Activated CD4-positive, alpha-beta memory T cell treated with anti-CD3 and anti-CD28 coated beads for 36 hours (primary cell): ENCODE measurements at places on chromosomes 11 and 22. TPM values are rescaled to one million over a fixed set of nuclear protein-coding genes. Genes with fewer than 3 reads are reported as not detected.

GRCh38 chr11:22702031-22702430, 35.6 kb downstream of the GAS2 start:
- no peaks in the 10 kb centered on the region for H3K36me3 ChIP-seq
- H3K4me1 ChIP-seq, result peaks cover 9% of the 10 kb centered on the region
- H3K4me3 ChIP-seq, result no peak overlapping the region

- no peak for DNase-seq
- H3K27me3 ChIP-seq, result peaks cover 2% of the 10 kb centered on the region
- H3K27ac ChIP-seq, result no peak overlapping the region
- H3K4me3 ChIP-seq, result no peak overlapping the region
These were observed 110.1 kb upstream of the TTC12 start for GRCh38 chr11:113204280-113204679.

- no peak for DNase-seq
- peaks cover 2% of the 10 kb centered on the region for H3K27me3 ChIP-seq
- H3K4me3 ChIP-seq, result no peak overlapping the region
- H3K4me1 ChIP-seq, result peaks cover 15% of the 10 kb centered on the region
- no peaks in the 10 kb centered on the region for H3K36me3 ChIP-seq
These were observed 16.7 kb upstream of the POU2AF1 start for GRCh38 chr11:111395749-111396148.

- H3K27me3 ChIP-seq, result peaks cover 2% of the 10 kb centered on the region
- H3K4me1 ChIP-seq, result no peaks in the 10 kb centered on the region
- no peak overlapping the region for H3K27ac ChIP-seq
These were observed 108.0 kb upstream of the SYN3 start for GRCh38 chr22:33166206-33166605.

GRCh38 chr11:84543367-84544159, 1083.6 kb downstream of the DLG2 start:
- H3K27ac ChIP-seq, result no peak overlapping the region
- no peaks in the 10 kb centered on the region for H3K36me3 ChIP-seq
- DNase-seq, result no peak
- H3K4me1 ChIP-seq, result no peaks in the 10 kb centered on the region
- H3K27me3 ChIP-seq, result no peaks in the 10 kb centered on the region
- H3K4me3 ChIP-seq, result no peak overlapping the region

- no peak overlapping the region for H3K27ac ChIP-seq
- no peaks in the 10 kb centered on the region for H3K36me3 ChIP-seq
- no peaks in the 10 kb centered on the region for H3K27me3 ChIP-seq
- no peak for DNase-seq
These were observed 348.0 kb downstream of the TENM4 start for GRCh38 chr11:79092791-79093353.

DNA sequence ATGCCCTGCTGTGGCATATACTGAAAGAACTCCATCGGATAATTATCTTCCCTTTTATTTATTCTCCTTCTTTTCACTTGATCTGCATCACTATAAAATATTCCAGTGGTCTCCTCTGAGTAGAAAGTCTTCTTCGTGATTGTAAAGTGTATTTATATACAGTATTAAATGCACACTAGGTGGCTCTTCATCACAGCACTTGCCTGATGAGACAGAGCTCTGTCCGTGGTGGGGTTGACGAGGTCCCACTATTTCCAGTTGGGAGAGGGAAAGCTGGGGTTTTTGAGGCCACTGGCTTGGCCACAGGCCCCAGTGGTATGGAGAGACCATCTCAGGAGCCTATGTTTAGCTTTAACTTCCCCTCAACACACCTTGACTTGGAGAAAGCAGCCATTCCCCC, 31.6 kb upstream of the ZBTB16 start:
- no peaks in the 10 kb centered on the region for H3K36me3 ChIP-seq
- H3K4me3 ChIP-seq, result no peak overlapping the region
- H3K4me1 ChIP-seq, result no peaks in the 10 kb centered on the region
- no peak overlapping the region for H3K27ac ChIP-seq

DNA sequence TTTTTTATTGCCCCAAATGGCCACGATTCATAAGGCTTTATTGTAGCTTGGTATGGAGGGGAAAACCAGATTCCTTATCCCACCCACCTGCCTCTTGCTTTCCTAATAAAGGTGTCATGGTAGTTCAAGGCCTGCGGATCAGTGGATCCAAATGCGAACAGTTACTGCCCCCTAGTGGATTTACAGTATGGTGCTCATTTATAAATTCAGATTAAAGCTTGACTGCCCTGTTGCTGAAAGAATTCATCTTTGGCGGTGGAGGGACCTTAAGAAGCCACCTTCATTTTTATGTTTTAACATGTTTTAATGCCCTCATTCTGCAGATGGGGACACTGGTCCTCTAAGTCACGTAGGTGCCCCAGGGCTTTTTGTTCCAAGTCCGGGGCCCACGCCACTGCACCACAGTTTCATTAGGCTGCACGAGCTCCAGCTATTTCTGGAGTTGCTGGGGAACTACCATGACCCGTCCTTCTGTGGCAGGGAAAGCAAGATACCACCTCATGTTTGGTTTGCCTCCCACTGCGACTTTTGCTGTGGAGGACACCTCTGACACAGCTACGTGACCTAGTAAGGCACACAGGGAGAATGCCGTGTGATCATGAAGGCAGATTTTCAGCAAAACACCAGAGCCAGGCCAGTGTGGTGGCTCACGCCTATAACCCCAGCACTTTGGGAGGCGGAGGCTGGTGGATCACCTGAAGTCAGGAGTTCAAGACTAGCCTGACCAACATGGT, 15.6 kb upstream of the INCENP start:
- H3K4me3 ChIP-seq, result no peak overlapping the region
- peaks cover 17% of the 10 kb centered on the region for H3K4me1 ChIP-seq
- H3K27me3 ChIP-seq, result no peaks in the 10 kb centered on the region
- DNase-seq, result peak; percentile 34
- no peak overlapping the region for H3K27ac ChIP-seq

GRCh38 chr11:124415356-124415923, 9.2 kb downstream of the OR8B4 start:
- no peak overlapping the region for H3K4me3 ChIP-seq
- peaks cover 8% of the 10 kb centered on the region for H3K27me3 ChIP-seq
- no peaks in the 10 kb centered on the region for H3K36me3 ChIP-seq

Gene TSSK2
- total RNA-seq, result not detected

Gene PHOX2A
- not detected for total RNA-seq

Gene CNIH2
- 0.39 TPM for total RNA-seq
